ENCODE measurements at places on chromosomes 7 and 10.

DNA sequence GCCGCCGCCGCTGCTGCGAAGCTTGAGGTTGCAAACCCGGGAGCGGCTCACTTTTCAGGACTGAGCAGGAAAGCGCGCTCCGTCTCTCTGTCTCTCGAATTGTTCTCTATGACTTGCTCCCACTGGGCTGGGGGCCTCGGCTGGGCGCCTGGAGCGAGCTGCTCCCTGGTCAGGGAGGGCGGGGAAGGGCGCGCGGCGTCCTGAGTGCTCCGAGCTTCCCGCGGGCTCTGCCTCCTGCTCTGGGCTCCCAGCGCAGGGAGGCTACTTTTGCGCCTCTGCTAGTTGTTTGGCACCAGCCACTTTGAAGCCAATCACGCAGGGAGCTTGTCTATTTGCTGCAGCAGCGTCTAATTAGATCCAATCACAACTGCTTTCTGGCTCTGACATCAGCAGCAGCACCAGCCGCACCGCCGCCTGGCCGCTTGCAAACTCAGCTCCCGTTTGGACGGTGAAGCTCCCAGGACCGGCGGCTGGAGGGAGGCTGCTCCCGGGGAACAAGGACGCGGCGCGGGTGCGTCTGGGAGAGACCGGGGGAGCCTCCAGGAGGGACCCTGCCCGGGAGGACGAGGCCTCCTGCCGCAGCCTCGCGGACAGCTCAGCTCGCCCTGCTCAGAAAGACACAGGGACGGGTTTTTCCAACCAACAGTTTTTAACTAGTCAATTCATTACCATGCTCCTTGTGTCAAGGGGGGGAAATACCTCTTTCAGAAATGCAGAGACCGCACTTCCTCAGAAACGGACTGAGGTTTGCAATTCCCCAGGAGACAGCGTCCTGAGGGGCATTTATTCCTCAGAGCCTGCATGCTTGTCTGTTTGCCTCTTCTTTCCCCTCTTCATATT lies at the start of gene ADARB2:
ADARB2 (minus strand) TSS at position 304 of the 840 bp plus-strand sequence.
- peak; percentile 87 for DNase-seq

DNA sequence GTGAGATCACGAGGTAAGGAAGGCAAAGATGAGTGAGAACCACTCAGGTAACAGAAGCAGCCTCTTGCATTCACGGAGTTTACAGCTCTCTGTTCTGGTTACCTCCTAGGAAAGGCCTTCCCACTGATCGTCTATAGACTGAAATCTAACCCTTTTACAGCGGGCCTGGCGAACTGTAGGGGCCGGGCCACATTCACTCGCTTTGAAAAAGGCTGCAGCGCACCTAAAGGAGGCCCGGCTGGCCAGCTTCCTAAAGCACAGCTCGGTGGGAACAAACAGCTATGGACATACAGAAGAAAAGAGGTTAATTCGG lies 565 bp downstream of the ATP5MK start:
- no peak for DNase-seq

DNA sequence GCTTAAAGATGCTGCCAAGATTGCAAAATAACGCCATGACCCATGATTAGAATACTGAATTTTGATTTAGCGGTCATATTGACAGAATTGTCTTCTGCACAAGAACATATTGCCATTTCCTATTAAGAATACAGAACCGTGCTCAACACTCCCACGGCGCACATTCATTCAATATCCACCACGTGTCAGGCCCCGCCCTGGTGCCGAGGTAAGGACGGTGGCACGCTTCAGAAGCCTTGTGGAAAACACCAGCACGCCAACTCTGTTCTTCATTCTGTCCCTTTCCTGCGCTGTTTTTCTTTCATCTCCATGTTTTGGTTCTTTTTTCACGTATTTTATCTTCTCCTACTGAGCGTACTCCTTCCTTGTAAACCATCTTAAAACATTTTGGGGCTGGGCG lies 189.3 kb downstream of the ZMYND11 start:
- no peak for DNase-seq

DNA sequence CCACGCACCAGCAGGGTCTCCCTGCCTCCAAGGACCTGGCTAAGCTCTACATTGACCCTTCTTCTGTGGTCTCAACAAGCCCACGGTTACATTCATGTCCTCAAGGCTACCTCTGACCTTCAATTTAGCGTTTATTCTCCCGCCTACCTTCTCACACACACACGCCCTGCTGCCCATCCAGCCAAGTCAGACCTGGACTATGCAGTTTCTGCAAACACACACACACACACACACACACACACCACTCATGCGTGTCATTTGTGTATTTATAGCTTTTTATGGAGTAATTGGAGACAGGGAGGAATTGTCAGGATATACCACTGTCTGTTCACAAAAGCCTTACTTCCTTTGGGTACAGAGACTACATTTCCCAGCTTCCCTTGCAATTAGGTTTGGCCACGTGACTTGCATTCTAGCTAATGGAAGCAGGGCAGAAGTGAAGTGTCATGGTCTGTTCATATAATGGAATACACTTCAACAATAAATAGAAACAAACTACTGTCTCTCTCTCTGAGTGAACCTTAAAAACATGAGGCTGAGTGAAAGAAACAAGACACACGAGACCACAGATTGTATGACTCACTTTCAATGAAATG lies 53.8 kb upstream of the CPXM2 start:
- DNase-seq: no peak

DNA sequence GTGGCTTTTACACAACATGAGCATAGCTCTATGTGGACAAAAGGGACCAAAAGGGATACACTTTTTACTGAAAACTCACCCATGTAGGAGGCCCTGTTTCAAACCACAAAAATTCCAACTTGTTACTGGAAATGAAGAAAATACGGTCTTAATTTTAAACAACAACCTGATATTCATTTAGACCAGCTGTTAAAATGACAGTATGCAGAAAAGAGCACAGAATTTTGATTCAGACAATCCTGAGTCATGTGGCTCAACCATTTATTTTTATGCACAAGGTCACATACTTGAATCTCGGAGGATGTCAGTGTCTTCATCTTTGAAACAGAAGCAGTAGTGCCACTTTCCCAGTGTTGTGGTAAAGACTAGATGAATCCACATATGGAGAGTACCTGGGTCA lies 426.5 kb upstream of the NFE2L3 start:
- DNase-seq: no peak

DNA sequence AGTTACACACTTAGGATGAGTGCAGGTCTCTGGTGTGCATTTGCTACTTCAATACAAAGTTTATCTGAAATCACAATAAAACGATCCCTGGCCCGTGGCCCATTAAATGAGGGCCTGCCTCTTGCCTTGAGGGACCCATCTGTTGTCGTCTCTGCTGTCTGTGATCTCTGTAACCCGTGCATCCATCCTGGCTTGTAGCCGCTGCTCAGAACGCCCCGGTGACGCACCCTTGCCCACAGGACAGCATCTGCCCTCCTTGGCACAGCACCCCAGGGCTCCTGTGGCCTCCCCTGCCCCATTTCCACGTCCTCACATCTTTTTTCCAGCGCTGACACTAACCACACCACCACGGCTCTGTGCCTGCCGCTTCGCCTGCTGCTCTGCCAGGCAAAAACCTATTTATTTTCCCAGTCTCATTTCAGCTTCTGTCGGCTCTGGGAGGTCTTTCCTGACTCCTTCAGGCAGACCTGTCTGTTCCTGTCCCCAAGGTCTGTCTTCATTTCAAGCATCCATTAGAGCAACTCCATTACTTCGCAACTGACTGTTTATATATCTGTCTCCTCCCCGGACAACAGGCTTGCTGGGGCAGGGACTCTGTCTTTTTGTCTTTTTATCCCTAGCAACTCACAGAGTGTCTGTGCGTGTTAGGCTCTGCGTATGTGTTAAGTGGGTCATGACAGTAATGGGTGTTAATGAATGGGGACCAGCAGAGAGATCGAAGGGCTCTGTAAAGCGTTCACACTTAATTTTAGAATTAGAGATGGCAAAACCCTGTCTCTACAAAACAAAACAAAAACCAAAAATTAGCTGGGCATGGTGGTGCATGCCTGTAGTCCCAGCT lies 16.4 kb downstream of the CARD11 start:
- no peak for DNase-seq

- no peak for DNase-seq
Measured at GRCh38 chr10:130802301-130802700, 509.2 kb downstream of the TCERG1L start.

DNA sequence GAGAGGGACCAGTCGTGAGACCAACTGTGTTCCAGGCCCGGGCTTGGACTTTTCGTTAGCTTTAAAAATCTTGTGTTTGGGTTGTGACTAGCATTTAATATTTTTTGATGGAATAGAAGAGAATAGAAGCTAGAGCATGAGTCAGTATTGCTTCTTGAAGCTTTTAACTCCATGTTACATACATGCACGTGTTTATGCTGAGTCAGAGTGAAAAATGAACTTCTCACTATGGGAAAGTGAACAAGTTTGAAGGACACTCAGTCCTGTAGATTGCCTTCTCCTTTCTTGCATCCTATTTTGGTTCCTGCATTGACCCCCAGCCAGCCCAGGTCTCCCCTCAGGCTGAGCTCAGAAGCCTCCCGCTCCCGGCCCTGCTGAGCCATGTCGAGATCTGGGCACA lies 31.8 kb downstream of the GHRHR start:
- no peak for DNase-seq

DNA sequence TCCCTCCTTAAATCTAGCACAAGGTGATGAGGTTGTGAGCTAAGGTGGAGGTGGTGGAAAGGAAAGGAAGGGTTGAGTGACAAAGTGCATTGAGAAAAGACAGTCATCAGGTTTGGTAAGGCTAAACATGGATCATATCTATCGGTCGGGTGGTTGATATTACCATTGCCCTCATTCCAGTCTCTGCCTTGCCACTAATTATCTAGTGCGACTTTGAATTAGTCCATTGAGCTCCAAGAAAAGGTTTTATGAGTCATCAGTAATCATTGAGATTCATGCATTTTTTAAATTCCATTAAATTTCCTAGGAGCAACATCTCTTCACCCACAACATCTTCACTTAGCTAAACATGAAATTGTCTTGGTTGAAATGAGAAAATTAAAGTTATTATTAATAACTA lies 68.9 kb upstream of the FRMD4A start:
- no peak for DNase-seq

GRCh38 chr7:150972023-150972468 lies 6.1 kb downstream of the KCNH2 start:
- DNase-seq: no peak

- no peak for DNase-seq
Measured at GRCh38 chr7:115910541-115911164, 119.9 kb downstream of the TFEC start.

DNA sequence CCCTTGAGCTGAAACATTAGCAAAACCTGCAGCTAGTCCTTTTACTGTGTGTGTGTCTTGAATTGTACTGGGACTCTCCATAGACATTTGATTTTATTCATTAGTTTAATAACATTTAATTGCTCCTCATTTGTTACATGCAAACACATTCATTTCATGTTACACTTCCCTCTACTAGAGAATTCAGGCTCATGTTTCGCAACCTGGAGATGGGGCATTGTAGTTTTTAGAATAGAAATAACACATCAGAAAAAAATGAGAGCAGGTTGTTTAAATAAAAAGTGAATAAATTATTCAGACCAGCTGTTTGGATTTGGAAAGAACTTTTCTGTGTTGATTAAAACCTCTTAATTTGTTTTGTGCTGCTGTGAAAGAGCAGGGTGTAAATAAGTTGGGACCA lies 243.9 kb downstream of the ETV1 start:
- DNase-seq: no peak

DNA sequence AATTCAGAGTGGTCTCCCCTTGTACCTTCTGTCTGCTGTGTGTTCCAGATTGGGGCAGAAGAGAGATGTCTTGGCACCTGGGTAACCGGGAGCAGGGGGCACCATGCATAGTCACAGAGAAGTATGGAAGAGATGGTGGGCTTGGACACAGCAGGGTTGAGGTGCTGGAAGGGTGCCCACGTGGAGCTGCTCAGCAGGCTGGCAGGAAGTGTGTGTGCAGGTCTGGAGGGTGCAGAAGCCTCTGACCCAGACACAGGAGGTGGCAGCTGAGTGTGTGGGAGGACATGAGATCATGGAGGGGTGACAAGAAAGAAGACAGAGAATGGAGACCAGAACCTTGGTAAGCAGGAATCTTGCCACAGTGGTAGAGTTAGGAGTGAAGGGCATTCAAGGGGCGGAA lies 42.3 kb upstream of the DUSP5 start:
- no peak for DNase-seq

DNA sequence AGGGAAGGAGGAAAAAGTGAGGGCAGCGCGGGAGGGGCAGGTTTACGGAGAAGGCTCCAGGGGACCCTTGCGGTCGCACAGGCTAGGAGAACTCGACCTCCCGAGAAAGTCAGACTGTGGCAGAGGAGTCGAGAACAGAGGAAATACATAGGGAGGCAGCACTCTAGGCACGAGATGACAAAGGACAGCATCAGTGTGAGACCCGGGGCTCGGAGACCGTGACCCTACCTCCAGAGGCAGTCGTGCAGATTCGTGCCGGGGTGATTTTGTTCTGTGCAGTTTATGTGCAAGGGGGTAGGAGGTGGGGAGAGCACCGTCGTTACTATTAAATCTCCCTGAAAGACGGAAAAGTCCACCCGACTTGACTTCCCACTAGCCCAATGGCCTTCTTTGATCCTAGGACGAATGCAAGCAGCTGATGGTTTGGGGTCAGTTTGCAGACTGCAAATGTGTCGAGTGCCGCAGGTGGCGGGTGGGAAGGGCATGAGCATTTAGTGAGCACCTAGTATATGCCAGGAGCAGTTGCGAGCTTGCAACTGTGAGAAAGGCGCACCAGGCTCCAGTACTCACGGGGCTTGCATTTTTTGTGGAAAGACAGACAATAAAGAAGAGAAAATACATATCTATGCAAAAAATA lies 674 bp upstream of the OSBPL3 start:
- DNase-seq: no peak

DNA sequence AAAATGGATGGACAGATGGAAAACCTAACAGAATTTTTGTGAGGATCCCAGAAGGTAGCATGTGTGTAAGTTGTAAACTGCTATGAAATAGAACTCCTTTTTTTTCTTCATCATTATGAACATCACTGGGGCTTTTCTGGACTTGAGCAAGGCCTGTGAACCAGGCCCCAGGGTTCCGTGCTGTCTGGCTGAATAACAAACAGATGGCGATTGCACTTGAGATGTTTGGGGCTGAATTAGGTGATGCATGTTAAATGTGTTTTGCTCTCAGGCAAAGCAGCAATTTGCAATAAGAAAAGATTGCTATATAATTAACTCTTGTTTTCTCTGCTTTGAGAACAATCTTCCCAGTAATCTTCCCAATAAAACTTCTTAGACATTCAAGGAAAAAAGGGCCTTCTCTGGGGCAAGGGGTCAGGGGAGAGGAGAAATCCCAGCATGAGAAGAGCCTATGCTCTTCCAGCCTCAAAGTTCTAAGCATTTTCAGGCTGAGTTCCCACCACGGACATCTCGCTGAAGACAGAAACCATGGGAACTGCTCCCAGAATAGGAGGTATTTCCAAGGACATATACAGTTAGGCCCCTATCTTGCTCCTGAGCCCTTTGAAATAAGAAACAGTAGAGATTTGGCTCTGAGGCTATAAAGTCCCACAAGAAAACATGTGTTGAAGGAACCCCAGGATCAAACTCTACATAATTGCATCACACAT lies 98.7 kb downstream of the ITIH5 start:
- DNase-seq: no peak

GRCh38 chr10:66349076-66349475 lies 576.8 kb upstream of the LRRTM3 start:
- no peak for DNase-seq

- DNase-seq: no peak
Measured at GRCh38 chr7:114405427-114405826, 9.2 kb upstream of the FOXP2 start.

GRCh38 chr7:42893346-42894240 lies 18.3 kb downstream of the C7orf25 start:
- DNase-seq: no peak

Data from GM06990 (cell line).